ENCODE measurements at places on chromosomes 5 and 9.

GRCh38 chr9:105144076-105144475, 100.4 kb upstream of the SLC44A1 start:
- DNase-seq = no peak

GRCh38 chr9:2159521-2160454, 144.6 kb downstream of the SMARCA2 start:
- no peak for DNase-seq

GRCh38 chr5:119404033-119404432, 48.2 kb downstream of the TNFAIP8 start:
- no peak for DNase-seq

- DNase-seq = no peak
These were observed 66.1 kb downstream of the CFAP90 start for GRCh38 chr5:7784683-7785380.

DNA sequence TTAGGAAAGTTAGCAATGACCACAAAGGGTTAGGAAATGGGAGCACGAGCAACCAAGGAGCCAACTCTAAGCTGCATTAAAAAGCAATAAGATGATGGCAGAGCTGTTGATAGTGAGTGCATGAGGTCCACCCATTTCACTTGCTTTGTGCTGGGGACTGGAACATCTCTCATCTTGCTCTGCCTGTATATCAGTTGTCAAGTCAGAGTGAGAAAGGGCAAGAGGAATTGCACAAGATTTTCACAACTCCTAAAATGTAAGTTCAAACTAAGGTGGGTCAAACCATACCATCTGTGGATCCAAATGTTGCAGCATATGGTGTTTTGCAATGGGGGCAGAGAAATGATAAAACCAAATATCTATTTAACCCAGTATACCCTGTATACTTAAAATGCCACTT, 2.8 kb upstream of the ESM1 start:
- no peak for DNase-seq

DNA sequence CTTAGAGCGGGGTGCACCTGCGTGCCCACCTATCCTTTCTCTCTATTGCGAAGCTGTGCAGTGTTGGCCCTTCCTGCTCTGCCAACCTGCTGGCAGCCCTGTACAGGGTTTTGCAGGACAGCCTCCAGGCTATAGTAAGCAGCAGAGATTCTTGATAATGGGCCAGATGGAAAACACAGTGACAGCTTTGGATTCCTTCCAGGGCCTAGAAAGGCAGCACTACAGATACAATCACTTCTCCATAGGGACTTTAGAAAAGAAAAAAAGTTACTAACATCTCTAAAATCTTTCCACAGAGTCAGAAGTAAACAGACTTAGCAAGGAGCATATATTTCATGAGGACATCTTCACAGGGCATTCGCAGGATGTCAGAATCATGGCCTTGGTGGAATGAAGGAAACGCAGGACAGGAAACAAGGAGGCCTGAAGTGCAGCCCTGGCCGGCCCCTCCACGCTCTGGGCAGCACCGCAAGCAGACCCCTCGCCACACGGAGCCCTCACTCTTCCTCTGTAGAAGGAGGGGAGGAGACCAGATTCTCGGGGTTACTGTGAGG, 172.1 kb upstream of the GAS1 start:
- no peak for DNase-seq

DNA sequence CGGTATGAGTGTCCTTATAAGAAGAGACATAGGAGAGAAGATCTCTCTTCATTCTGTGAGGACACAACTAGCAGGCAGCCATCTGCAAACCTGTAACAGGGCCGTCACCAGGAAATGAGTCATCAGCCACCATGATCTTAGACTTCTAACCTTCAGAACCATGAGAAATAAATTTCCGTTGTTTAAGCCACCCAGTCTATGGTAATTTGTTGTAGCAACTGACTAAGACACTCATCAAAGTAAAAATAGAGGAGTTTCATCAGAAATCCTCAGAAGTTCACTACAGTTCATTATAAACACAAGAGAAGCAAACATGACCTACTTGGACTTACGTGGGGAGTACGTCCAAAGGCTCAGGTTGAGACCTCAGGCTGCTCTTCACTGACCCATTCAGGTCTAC, 357.7 kb downstream of the SEMA5A start:
- DNase-seq = no peak

DNA sequence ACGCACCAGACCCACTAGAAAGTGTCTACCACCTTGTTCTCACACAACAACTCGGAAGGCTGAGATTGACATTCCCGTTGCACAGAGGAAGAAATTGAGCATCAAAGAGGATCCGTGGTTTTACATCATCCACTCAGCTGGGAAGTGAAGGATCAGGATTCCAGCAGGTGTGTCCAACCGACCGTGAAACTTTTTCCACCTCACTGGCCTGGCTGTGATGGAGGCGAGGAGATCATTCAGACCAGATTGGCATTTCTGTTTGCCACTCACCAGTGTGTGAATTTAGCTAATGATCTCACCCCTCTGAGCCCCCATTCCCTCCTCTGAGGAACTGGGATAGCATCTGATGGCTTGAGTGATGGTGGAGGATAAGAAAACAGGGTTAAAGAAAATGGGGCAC, 46.7 kb upstream of the CPLX2 start:
- no peak for DNase-seq

DNA sequence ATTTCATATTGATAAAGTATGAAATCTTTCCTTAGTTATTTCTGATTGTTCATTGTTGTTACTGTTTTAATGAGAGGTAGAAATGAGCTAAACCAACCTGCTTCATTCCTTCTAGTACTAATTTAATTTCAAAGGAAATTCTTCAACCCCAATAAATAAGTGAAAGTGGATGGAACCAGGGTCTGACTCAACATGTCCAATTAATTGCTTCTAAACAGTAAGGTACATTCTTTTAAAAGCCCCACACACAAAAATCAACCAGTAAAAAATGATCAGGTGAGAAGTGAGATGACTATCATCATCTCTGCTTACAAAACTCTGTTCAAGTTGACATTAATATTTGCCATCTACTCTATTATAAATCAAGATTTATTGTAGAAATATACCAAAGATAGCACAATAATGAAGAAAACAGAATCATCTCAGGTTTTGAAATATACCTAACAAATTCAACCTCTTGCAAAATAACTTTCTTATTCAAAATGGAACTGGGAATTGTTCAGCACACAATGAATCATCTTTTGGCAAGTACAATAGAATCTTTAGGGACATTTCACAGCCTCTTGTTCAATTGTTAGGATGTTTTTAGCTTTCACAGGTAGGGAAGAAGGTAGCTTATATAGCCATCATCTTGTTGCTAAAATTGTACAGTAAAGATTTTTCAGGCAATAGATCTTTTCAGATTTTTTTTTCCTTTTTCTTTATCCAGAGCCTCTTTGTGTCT, 114.5 kb downstream of the RPS23 start:
- no peak for DNase-seq

GRCh38 chr9:20398536-20399338, 223.6 kb downstream of the MLLT3 start:
- no peak for DNase-seq

DNA sequence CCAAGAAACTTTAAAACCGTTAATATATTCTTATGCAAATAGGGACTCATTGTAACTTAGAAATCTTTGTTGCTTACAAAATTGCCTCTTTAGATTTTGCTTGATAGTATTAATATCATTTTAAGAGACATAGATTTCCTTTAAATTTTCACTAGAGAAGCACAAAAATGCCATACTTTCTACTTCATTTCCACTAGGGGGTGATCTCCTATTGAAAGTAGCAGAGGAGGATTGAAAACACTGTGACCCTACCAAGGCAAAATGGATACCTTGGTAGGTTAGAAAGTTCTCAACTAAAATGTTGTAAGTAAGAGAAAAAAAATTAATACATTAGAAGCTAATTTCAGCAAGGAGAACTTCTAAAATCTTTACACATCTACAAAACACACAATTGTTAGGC, 204.9 kb downstream of the CHSY3 start:
- DNase-seq = no peak

DNA sequence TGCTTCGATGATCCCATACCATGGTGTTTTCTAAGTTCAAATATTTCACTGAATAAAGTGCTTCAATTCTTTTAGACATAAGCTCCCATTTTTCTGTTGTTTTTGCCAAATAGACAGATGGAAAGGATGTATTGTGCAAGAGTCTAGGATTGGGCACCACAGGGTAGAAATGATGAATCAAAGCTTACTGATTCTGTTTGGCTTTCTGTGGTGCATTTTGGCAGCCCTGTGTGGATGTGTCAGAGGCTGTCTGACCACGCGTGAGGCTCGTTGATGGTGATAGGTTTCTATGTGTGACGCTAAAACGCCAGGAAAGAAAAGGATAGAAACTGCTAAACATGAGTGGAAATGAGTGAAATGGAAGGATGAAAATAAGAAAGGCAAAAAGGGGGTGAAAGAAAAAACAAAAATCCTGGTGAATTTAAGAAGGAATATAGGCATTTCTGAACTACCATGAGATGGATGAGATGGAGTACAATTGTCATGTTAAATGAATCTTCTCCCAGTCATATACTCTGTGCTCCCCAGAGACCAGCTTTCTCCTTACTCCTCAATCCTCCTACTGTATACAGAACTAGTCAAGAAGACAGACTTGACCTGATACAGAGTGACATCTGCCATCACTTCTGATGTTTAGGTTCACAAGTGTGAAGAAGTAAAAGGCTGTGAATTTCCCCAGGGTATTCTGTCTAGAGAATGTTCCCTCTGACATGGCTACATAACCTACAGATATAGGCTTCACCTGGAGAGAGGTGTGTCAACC, 54.4 kb downstream of the ANKH start:
- no peak for DNase-seq

GRCh38 chr5:168390491-168390890, 95.8 kb upstream of the RARS1 start:
- no peak for DNase-seq

GRCh38 chr5:139430015-139430414, 9.3 kb downstream of the DNAJC18 start:
- no peak for DNase-seq

All from activated CD4-positive, CD25-positive, alpha-beta regulatory T cell (primary cell).